ENCODE measurements at places on chromosomes 1 and 21. TPM values are rescaled to one million over a fixed set of nuclear protein-coding genes. Genes with fewer than 3 reads are reported as not detected.

Gene CD52
- not detected for total RNA-seq

Gene SPRR2G
- total RNA-seq: not detected

Gene GPR25
- not detected for total RNA-seq

Gene SELENON
- 9.2 TPM for total RNA-seq

Gene MATN1
- total RNA-seq: not detected

Gene IPO13
- 30.6 TPM for total RNA-seq

Gene LGALS8
- total RNA-seq: 66.3 TPM

Gene OVAAL
- not detected for total RNA-seq

Gene PLA2G4A
- 9.2 TPM for total RNA-seq

Gene CTSK
- total RNA-seq: 1.7 TPM

Gene CRNN
- total RNA-seq: 0.85 TPM
